HepG2 (cell line): ENCODE measurements at places on chromosomes 13 and 19.

DNA sequence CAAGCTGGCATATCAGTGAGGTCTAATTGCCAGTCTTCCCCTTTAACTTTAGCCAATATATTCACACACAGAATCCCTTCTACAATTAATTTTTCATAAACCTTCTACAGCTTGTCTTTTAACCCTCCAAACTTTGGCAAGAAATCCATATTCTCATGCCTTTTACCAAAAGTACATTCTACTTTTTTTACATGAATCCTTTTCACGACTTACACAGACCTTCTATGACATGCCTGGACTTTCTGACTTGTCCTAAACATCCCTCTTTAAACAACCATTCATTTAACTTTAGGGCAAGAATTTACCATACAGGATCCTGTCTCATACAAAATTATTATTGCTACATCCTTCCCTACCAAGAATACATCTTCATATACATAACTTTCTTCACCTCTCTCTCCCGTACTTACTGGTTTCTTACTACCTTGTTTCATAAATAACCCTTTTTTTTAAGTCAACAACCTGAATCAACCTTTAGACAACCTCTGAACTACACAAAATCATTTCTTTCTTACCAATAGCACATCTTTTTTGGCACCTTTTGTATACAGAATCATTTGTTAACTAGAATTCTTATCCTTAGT, 23.5 kb downstream of the ZNF544 start:
- DNase-seq, result no peak

DNA sequence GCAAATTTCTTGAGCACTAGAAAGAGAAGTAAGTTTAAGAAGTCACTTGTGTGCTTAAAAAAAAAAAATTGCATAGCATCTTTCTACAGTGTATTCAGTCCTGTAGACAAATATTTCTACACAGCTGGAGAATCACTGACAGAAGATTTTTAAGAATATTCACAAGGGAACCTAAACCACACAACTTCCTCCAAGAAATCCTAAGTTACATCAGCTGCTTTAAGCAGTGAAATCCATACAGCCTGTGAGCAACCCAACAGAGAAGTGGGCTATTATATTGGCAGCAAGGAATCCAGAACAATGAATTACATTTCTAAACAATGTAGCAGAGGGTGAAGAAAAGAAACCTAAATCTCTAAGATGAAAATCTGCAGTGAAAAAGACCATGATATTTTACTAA, 1.5 kb downstream of the DOCK9 start:
- DNase-seq, result no peak

DNA sequence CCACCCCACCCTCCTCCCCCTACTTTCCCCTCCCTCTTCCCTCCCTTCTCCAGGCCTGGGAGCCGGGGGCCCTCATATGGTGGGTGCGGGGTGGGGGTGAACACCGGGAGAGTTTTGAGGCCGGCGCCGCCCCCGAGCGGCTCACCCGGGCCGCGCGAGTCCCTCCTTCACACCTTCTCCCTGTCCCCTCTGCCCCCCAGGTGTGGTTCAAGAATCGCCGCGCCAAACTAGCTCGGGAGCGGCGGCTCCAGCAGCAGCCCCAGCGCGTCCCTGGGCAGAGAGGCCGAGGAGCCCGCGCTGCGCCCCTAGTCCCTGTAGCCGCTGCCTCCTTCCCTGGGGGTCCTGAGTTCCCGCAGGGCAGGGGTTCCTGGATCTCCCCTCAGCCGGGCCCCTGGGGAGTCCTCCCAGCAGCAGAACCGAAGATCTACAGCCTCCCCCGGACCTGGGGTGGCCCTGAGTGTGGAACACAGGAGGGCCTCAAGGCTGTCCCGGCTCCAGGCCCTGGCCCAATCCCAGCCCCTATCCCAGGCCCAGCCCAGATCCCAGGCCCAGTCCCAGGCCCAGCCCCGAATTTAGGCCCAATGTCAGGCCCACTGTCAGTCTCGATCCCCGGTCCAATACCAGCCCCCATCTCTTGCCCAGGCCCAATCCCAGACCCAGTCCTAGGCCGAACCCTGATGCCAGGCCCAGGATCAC, 1.7 kb downstream of the TPRX2 start:
- no peak for DNase-seq

DNA sequence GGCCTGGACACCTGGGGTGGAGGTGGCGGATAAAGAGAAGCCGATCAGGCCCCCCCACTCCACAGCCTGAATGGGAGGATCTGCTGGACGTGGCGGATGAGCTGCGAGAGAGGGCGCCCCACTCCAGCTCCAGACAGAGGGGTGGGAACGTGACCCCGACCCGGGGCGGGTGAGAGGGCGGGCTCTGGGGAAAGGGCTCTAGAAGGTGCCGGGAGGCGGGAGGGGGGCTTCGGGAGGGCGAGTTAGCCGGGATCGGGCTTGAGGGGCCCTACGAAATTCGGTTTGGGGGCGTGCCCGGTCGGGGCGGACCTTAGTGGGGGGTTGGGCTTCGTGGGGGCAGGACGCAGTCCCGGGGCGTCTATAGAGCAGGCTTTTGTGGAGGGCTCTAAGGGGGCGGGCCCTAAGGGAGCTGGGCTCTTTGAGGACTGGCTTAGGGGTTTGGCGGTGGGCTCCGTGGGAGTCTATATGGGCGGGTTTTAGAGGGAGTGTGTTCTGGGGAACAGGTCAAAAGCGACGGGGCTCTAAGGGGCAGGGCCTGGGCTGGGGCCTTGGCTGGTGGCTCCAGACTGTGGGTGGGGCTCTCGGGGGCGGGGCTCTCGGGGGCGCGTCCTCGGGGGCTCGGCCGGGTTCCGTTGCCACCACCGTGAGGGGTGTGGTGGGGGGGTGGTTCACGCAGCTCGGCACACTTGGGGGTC, 4.1 kb upstream of the NANOS3 start:
- DNase-seq, result no peak

- no peak for DNase-seq
Measured at GRCh38 chr13:31896427-31896826, 135.1 kb upstream of the FRY start.

DNA sequence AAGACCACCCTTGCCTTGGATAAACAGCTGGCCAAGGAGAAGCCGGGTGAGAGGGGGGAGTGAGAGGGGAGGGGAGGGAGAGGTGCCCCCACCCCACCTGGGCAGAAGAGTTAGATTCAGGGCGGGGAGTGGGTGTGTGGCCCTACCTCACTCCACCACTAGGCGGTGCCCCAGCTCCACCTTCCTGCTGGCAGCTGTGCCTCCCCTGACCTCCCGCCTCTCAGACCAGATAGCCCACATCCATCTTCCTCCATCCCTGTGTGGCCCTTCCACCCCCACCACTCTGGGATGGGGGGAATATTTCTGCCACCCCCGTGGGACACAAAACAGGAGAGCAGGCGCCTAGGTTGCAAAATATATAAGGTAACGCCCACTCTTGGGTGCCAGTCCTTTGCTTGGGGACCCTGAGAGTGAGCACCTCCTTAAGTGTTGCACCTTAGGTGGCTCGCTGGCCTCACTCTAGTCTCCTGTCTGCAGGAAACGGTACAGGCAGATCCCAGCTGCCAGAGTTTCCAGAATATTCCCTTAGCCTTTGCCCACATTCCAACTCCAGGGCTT, 13.8 kb upstream of the EHD2 start:
- DNase-seq, result peak; percentile 28

DNA sequence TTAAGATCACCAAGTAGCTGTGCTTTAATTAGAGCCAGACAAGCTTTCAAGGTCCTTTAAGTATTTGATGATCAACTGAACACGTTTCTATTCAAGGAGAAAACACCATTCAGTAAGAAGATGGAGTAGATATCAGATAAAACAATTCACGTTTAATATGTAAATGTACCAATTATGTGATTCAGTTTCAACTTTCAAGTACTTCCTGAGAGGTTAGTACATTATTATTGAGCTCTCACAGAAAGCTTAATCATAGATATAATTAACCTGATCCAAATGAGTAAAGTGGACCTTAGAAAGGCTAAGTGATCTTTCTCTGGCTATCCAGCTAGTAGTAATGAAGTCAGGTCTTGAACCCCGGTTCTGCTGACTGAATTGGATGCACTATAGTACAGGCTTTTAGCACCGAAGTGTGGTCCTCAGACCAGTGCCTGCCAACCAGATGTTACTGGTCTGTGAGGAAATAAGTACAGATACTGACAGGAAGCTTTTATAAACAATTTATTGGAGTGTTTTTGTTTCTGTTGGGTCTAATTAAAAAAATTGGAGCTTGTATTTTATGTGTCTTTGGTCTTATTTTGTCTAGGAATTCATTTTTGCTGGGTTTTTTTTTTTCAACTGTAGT, 10.2 kb downstream of the CLN5 start:
- DNase-seq, result no peak

- DNase-seq, result no peak
Measured at GRCh38 chr19:10593820-10594637, 6.9 kb upstream of the AP1M2 start.

- no peak for DNase-seq
Measured at GRCh38 chr13:30415430-30416030, 6.8 kb upstream of the UBE2L5 start.

DNA sequence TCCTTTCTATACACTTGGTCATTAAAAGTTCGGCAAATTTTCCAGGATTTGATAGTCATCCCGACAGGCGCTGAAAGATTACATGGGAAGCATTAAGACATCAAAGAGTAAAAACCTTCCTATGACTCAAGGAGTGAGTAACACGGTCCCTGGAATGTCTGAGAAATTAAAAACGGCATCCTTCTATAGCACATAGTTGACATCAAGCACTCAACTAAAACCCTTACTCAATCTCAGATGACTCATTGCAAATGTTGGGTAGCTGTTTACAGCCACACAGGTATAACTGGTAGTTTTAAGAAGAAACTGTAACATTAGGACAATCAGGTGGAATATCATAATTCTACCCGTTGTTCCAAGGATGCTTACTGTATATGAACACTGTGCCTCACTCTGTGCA, 6.4 kb upstream of the LGALS13 start:
- no peak for DNase-seq

GRCh38 chr13:40402931-40403431, 263.5 kb downstream of the FOXO1 start:
- peak; percentile 71 for DNase-seq

GRCh38 chr19:13037161-13037560, 41.9 kb downstream of the NFIX start:
- no peak for DNase-seq

DNA sequence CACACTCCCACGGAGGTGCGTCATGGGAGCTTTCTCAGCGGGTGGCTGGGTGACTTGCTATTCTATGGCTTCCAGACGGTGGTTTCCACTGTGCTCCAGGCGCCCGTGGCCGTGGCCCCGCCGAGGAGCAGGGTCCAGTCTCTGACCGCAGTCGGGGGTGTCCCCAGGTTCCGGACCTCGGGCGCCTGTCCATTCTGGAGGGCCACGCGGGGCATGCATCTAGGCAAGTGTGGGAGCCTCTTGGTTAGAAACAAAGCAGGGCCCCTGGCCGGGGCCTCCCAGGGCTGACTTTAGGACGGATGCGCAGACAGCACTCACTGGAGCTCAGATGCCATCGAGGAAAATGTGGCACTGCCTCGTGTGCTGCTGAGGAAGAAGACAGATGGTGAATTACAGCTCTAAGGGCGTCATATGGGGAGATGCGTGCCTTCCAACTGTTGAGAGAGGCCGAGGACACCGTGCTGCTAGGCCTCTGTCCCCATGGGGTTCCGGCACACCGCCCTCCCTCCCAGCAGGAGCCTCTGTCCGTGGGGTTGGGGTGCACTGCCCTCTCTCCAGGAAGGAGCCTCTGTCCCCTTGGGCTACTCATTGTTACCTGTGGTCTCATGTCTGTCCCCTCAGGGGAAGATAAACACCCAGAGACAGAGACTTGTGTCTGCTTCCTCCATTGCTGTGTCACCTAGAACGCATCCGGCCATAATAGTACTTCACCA, 38.1 kb downstream of the TMEM255B start:
- no peak for DNase-seq

- no peak for DNase-seq
Measured at GRCh38 chr13:53012707-53013106, 15.9 kb upstream of the OLFM4 start.

GRCh38 chr13:39016087-39016486, 21.8 kb downstream of the PROSER1 start:
- DNase-seq, result no peak

DNA sequence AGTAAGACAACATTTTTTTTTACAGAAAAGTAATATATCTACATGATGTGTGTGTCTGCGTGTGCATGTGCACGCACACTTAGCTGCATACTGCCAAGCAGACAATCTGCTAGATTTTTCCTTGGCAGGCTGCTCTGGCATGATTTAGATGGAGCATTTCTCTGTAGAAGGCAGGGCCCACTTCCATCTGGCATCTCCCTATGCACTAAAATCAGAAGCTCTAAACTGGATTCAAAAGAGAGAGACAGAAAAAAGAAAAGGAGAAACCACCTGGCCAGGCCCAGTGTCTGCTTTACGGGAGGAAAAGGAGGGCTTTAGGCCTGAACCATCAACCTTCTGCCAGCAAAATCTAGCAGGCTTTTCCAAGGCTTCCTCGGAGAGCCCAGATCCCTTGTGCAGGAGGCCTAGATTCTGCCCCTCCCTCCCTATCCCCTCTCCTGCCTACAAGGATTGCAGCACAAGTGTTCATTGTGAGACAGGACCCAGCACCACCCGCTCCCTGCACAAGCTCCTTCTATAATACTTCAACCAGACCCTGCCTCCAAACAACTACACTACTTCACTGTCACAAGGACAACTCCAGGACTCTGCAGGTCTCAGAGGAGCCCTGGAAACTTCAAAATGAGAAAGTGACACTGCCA, 99.3 kb downstream of the DOCK9 start:
- DNase-seq, result no peak

DNA sequence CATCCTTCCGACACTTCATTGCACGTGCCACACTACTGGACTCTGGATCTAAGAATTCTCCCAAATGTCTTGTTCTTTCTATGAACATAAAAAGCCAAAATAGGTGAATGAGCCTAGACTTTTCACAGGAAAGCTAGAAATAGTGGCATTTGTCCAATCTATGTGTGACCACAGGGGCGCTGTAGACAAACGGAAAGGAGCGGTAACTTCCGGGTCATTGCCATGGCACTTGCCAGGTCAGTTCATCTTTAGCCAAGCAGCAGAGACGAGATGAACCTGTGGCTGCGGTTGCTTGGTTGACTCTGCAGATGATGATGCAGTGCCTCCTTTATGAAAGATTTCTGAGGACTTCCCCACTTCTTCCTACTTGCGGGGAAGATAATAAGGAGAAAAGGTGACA, 65.6 kb downstream of the ADGRE1 start:
- no peak for DNase-seq

- DNase-seq, result no peak
Measured at GRCh38 chr19:53579518-53579917, 41.6 kb downstream of the ZNF331 start.

DNA sequence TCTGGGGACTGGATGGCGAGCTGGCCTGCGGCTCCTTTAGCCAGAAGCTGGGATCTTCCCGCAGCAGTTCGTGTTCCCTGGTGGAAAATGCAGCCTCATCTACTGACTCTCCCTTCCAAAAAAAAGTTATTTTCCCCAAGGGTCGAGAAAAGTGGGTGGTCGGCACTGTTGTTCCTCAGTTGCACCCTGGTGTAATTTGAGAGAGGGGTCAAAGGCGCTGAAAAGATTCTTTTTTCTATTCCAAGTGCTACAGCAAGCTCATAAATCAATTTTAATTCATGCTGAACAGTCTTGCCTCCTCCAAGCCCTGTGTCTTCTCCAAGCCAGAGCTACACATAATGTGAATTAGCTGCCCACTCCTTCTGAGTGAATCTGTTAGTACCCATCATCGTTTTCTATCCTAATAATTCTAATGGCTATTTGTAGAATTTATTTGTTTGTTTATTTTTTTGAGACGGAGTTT, 774 bp downstream of the SLC25A15 start:
- no peak for DNase-seq
